Activated CD4-positive, alpha-beta T cell treated with anti-CD3 and anti-CD28 coated beads, Interleukin-2, amount 50 U/mL, for 4 hours (primary cell): ENCODE measurements at places on chromosomes 4 and X.
A peak's percentile ranks its signal among the peaks of the same experiment; 100 is the strongest.

GRCh38 chr4:40957281-40957680 lies 207.5 kb downstream of the NSUN7 start:
- no peak for DNase-seq

GRCh38 chr4:70946939-70947338 lies 44.8 kb downstream of the MOB1B start:
- DNase-seq: no peak

GRCh38 chr4:185205697-185206342 lies 2.0 kb upstream of the CFAP97 start:
- no peak for DNase-seq

DNA sequence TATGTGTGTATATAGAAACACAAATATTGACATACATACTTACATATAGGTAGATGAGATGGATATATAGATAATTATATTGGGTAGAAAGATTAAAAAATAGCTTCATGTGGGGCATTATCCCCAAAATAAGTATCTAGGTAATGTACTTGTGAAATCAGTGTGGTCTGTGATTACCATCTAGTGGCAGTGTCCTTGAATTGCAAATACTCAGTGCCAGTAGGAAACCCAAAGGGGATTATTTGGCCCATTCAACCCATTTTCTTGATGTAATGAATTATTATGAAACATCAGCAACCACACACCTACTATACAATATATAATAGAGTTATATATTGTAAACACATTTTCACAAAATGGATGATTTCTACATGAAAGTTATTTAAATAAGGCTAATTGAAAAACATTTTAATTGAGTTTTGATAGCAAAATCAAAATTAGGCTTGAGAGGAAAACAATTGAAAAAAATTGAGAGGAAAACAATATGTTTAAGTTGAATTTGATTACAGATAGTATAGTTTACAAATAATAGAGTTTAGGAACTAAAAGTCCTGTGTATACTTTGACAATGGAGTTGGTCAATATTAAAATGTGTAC lies 389.4 kb downstream of the GALNTL6 start:
- DNase-seq: no peak

- DNase-seq: no peak
Measured at GRCh38 chr4:110970642-110971041, 347.8 kb upstream of the PITX2 start.

DNA sequence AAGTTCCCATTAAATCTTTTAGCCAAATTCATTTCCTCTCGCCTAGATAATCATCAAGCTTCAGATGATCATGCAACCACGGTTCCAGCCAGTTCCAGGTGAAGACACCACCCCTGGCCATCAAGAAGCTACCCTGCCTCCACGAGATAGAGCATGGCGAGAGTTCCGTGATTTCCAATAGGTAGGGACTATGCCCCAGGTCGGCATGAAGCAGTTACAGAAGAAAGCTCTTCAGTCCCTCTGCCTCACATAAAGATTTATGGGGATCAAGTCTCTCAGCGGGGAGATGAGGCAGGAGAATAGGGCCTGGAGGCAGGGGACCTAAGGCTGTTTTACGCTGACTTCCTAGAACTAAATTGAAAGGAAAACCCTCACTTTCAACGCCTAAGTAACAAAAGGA lies 183.9 kb downstream of the OR13H1 start:
- DNase-seq: no peak

DNA sequence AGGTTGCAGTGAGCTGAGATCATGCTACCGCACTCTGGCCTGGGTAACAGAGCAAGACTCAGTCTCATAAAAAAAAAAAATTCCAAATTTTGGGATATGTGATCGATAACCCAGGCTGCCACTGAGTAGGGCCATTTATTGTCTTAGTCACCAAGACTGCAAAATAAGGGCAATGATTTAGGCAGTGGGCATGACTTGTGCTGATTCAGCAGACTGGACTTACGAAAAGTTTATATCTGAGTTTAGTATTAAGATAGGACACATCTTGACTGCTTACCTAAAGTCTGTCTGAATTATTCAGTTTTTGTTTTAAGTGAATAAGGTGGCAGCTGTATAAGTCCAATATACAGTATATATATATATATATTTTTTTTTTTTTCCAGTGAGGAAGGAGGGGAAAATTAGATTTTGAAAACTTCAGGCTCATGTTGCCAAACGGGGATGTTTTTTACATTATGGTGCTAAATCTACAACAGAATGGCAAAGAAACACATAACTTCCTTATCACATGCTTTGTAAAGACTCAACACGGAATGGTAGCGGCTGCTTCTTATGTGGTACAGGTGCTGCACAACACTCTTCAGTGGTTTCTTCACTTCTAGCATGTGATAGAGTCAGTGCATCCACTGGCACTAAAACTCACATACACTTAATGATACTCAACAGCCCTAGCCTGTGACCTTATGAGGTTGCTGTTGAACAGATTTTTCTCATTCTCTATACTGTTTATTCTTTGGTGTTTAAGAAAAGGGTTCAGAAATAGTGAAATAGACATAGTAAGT lies 6.5 kb downstream of the TEX13D start:
- no peak for DNase-seq

- DNase-seq: no peak
Measured at GRCh38 chr4:86096373-86096772, 263.5 kb downstream of the MAPK10 start.

DNA sequence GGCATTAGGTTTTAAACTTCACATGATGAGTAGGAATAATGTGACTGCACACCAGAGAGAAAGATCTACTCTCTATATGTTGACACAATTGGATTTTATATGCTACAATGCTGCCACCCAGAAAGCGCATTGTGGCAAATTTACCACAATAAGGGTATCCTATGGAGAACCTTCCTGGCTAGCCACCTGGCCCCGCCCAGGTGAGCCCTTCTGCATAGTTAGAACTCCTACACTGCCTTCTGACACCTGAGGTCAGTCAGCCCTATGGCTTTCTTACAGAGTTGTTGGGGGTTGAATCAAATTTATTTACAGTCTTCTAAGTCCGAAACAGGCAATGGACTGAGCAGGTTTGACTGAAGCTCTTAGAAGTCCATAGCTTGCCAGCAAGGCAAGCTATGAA lies 153.8 kb upstream of the S100G start:
- DNase-seq: no peak

- no peak for DNase-seq
Measured at GRCh38 chrX:13854003-13854402, 37.1 kb upstream of the GPM6B start.

- no peak for DNase-seq
Measured at GRCh38 chr4:22802876-22803275, 110.1 kb downstream of the GBA3 start.

- no peak for DNase-seq
Measured at GRCh38 chr4:185879666-185880312, 67.8 kb upstream of the SORBS2 start.

DNA sequence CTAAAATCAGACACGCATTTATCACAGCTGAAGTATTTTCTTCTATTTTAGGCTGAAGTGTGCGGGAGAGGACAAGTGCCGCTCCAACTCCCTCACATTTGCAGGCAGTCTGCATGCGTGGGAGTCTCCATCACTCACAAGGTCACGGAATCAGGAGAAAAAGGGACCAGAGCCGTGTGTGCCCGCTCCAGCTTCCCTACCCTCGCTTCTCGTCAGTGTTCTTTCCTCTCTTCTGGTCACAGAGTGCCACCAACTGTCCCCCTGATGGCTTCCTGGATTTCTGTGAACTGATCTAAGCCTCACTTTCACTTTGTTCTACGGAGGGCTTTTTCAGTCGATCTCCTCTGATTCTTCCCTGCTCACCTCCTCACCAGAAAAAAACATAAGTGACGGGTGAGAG lies 407.4 kb upstream of the AADAT start:
- DNase-seq: no peak

DNA sequence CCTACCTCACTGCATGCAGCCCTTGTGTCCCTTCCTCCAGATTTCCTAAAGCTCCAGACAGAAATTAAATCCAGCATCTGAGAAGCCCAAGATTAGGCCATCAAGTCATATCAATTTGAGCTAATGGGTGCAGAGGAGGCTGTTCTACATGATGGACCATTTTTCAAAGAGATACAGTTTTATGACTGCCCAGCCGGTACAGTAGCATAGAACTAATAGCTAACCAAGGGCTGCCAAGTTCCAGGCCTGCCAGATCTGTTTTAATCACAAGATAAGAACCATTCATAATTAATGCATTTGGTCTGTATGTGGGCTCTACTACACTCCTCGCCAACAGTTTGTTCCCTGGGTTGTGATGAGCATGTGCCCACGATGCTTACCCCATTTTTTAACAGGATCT lies 73.9 kb upstream of the PLAC1 start:
- no peak for DNase-seq

- DNase-seq: no peak
Measured at GRCh38 chr4:85573270-85573669, 98.3 kb downstream of the ARHGAP24 start.

DNA sequence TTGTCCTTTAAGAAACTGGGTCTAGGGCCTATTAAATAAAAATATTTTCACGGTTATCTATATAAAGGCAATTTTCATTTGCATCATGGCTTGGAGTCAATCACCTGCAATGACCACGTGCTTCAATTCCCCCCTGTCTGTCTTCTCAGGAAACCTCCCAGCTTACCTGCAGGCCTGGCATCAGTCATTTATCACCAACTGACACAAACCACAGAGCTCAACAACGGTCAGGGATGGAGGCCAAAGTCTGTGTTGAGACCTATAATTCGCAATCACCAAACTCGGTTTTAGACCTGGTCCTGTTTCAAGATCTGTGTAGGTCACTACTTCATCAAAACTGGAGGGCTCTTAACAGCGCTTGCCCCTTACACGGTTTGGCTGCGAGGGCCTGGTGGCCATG lies 1.9 kb downstream of the SLC9A7 start:
- no peak for DNase-seq

- no peak for DNase-seq
Measured at GRCh38 chr4:181989071-181989470, 254.1 kb upstream of the TENM3 start.

DNA sequence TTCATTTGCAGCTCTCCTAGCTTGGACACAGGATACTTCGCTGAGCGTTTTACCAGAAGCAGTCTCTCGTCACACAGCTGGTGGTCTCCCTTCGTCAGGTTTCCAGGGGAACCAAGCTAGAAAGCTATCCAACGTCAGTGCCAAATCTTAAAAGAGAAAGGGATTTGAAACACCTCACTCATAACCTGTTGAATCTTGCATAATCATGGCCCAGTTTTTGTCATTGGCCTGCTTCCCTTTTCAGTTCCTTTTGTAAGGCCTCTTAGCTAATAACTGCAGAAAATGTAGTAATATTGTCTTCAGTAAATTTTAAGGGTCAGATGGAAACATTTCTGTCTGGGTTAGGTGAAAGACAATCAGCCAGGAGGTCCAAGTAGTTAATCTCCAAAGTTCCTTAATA lies 22.0 kb downstream of the RAB39B start:
- no peak for DNase-seq

- no peak for DNase-seq
Measured at GRCh38 chr4:113684534-113685091, 76.9 kb downstream of the CAMK2D start.

- peak; percentile 11 for DNase-seq
Measured at GRCh38 chrX:9341291-9342201, 123.3 kb upstream of the TBL1X start.

DNA sequence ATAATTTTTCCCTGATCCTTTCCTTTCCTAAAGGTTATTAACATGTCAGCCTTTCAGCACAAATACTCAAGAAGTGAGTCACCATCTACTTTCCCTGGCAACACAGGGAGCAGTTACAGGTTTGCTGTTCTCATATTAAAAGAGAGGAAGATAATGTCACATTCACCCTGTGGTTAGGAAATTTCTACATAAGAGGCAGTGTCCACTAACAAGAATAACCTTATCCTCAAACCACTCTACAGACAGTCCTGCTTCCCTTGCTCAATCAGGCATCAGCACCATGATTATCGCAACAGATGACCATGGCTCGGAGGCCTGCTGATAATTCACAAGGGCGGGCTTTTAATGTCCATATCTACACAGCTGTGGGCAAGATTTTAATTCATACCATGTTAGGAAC lies 30.9 kb downstream of the RNF150 start:
- no peak for DNase-seq

- DNase-seq: peak; percentile 49
Measured at GRCh38 chr4:40280586-40280985, 54.5 kb upstream of the CHRNA9 start.

DNA sequence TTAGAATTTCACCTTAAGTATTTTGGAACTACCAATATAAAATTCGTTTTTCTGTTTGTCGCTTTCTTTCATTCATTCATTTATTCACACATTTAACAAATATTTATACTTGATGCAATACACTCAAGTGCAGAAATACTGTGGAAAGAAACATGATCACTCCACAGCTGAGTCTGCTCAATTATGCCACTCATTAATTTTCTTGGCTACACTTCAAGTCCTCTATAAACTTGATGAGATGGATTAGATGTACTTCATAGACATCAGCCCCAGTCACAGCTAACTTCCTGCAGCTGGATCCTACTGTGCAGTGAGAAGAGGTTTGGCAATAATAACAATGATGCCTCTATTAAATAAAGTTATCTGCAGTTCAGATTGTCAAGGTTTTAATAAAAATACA lies 208.1 kb downstream of the PDGFC start:
- DNase-seq: no peak

GRCh38 chr4:169885893-169886292 lies 128.1 kb upstream of the HPF1 start:
- DNase-seq: no peak

DNA sequence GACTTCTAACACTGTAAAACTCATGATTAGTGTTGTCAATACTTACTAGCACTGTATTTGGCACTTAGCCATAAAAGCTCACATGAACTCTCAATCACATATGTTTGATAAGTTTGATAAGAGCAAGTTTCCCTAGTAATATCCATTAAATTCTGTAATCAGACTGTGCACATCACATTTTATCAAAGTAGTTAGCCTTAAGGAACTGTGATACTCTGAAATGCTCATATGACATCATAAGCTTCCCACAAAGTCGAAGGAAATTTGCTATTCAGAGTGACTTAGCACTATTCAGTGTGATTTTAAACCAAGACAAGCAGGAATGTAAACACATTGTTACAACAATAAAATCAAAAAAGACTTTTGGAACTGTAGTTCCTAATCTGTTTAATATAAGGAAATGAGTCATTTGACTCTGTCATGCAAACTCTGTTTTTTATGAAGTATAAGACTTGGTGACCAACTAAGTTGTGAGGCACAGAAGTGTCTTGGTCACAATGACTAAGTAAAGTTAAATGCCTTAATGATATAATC lies 6.7 kb downstream of the SLC7A11 start:
- no peak for DNase-seq

- no peak for DNase-seq
Measured at GRCh38 chr4:18479825-18480224, 458.3 kb upstream of the LCORL start.

- no peak for DNase-seq
Measured at GRCh38 chrX:68421636-68422035, 11.7 kb downstream of the OPHN1 start.

- DNase-seq: no peak
Measured at GRCh38 chr4:9800848-9801247, 19.4 kb downstream of the DRD5 start.

DNA sequence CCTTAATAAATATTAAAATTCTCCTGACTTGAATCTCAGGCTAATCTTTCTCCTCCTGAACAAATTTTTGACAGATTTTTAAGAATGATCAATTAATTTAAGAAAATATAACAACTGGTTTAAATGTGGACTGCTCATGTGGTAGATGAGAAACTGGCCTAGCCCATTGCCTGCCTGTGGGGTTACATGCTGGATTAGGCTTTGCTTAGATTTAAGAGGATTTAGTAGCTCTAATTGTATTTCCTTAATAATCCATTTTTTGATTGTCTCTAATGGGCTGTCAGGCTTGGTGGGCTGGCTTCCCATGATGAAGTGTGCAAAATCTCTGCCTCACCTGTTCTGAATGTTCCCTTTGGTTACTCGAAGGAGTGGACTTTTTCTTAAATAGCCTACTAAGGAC lies 27.8 kb upstream of the LIMCH1 start:
- DNase-seq: no peak
